Effector memory CD8-positive, alpha-beta T cell (primary cell): ENCODE measurements at places on chromosomes 2 and 18.

DNA sequence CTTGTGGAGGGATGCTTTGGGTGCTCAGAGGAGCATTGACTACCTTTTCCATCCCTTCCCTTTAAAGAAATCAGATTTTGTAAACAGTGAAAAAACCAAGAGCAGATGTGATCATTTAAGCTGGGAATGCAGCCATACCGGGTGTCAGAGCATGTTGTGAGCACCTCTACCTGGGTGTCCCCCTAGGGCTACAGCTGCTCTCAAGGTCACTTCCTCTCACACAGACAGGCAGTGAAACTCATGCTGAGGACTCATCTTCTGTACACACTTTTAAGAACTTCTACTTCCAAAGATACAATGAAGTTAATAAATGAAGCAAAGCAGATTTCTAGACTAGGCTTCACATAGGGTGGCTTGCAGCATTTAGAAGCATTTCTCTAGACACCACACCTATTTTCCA lies 48.4 kb upstream of the FRZB start:
- H3K4me1 ChIP-seq, result no peaks in the 10 kb centered on the region
- H3K4me3 ChIP-seq, result no peak overlapping the region
- no peak overlapping the region for H3K27ac ChIP-seq
- no peak for DNase-seq
- no peaks in the 10 kb centered on the region for H3K36me3 ChIP-seq

DNA sequence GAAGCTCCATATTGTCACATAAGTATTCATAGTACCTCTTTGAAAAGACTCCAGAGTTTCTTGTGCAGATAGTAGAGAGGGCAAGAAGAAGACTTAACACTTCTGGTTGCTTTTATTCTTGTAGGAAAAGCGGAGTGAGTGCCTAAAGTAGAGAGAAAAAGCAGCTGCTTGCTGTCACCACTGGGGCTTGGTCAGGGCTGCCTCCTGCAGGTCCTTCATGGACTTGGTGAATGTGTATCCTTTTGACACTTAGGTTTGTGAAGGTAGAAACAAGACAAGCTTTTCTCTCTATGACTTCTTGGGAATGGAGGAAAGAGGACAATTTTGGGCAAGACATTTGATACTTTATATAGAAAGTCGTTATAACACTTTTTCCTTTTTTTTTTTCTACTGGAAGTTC lies 312.8 kb upstream of the FANCL start:
- DNase-seq, result no peak
- no peak overlapping the region for H3K27ac ChIP-seq
- no peak overlapping the region for H3K4me3 ChIP-seq
- H3K36me3 ChIP-seq, result no peaks in the 10 kb centered on the region
- H3K4me1 ChIP-seq, result no peaks in the 10 kb centered on the region
- no peaks in the 10 kb centered on the region for H3K27me3 ChIP-seq

DNA sequence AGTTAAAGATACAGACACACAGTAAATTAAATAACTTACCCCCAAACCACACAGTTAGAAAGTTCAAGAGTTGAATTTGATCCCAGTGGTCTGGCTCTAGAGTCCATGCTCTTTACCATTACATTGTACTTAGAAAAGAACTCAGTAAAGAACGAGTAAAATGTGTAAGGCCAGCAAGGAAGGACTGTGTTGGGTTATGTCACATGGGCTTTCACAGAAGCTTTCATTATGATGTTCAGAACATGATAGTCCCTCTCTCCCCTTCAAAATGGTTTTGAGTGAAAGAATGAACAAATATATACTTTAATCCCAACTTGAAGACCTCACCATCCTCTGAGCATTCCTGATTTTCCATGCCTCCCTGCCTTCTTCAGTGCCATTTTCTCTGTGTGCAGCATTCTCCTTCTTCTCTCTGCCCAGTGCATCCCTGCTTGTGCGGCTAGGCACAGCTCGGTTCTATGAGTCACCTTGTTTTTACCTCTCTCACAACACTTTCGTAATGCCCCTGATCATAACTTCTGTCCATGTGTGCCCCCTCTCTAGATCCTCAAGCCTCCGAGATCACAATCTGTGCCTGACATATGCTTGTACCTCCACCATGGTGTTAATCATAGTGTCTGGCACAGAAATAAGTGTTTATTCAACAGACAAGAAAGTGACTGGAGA lies 22.0 kb downstream of the RASGRP3 start:
- no peak for DNase-seq
- peaks cover 36% of the 10 kb centered on the region for H3K4me1 ChIP-seq
- H3K4me3 ChIP-seq, result peak overlapping the region; percentile 26
- peaks cover 15% of the 10 kb centered on the region for H3K27me3 ChIP-seq

DNA sequence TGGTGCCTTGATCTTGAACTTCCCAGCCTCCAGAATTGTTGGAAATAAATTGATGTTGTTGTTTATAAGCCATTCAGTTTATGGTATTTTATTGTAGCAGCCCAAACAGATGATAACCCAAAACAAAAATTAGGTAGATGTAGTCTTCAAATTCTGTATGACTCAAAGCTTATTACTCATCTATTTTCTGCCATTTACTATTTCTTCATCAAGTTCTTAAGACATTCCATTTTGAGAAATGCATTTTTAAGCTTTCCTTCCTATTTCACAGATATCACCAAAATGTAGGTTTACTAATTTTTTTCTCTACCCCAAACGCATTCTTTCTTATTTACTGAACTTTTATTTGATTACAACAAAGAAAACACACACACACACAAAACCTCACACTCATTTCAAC lies 148.2 kb downstream of the RND3 start:
- H3K4me1 ChIP-seq, result no peaks in the 10 kb centered on the region
- no peaks in the 10 kb centered on the region for H3K27me3 ChIP-seq
- no peak overlapping the region for H3K27ac ChIP-seq
- H3K4me3 ChIP-seq, result no peak overlapping the region
- no peak for DNase-seq

DNA sequence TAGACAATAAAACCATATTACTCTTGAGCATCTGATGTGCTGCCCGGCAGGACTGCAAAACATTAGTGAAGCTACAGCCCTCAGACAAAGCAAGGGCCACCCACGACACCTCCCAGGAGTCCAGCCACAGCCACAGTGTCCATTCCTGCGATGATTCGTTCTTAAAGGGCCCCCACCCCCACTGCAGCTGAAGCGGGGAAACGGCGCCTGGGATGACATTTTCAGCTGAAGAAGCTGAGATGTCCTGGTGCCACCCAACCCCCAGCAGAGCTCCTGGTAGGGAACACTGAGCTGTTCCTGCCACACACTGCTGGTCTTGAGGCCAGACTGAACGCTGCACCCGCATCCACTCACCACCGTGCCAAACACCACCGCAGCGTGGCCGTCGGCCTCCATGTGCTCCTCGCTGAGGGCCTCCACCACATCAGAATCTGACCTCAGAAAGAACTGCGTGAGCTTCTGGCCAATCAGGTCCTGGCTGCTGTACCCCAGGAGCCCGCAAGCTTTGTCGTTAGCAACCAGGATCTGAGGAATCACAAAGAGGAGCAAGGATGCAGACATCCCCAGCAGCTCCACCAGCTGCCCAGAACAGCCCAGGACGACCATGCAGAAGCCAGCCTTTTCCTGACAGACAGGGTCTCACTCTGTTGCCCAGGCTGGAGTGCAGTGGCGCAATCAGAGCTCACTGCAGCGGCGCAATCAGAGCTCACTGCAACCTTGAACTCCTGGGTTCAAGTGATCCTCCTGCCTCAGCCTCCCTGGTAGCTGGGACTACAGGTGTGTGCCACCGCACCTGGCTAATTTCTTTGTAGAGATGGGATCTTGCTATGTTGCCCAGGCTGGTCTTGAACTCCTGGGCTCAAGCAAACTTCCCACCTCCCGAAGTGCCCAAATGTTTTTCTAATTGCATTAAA lies 9.5 kb downstream of the PASK start:
- H3K27me3 ChIP-seq, result no peaks in the 10 kb centered on the region
- H3K4me1 ChIP-seq, result no peaks in the 10 kb centered on the region
- peaks cover 3% of the 10 kb centered on the region for H3K36me3 ChIP-seq
- no peak overlapping the region for H3K4me3 ChIP-seq
- no peak overlapping the region for H3K27ac ChIP-seq
- DNase-seq, result no peak

- H3K36me3 ChIP-seq, result no peaks in the 10 kb centered on the region
- no peaks in the 10 kb centered on the region for H3K27me3 ChIP-seq
- H3K4me1 ChIP-seq, result no peaks in the 10 kb centered on the region
- DNase-seq, result no peak
- no peak overlapping the region for H3K27ac ChIP-seq
Observed at GRCh38 chr2:78977661-78978145, 47.8 kb upstream of the REG3G start.

DNA sequence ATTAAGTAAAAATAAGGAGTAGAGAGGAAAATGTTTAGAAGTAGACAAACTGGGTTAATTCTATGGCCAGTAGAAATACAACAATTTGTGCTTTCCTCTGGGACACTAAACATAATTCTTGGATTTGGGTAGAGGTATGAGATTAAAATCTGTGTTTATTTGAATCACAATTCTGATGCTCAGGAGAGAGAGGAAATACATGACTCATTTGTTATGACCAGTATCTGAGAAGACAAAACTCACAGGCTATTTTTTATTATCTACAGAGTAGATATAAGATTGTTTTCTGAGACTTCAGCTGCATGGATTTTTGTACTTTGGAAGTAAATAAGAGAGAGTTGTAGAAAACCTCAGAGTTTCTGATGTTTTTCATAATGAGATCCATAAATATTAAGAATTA lies 315.7 kb upstream of the CWC22 start:
- H3K4me1 ChIP-seq, result no peaks in the 10 kb centered on the region
- DNase-seq, result no peak
- H3K36me3 ChIP-seq, result no peaks in the 10 kb centered on the region
- no peak overlapping the region for H3K4me3 ChIP-seq

- no peak overlapping the region for H3K4me3 ChIP-seq
- no peak overlapping the region for H3K27ac ChIP-seq
- no peak for DNase-seq
- H3K27me3 ChIP-seq, result no peaks in the 10 kb centered on the region
- peaks cover 2% of the 10 kb centered on the region for H3K36me3 ChIP-seq
Observed at GRCh38 chr2:12950957-12951656, 234.4 kb downstream of the TRIB2 start.

DNA sequence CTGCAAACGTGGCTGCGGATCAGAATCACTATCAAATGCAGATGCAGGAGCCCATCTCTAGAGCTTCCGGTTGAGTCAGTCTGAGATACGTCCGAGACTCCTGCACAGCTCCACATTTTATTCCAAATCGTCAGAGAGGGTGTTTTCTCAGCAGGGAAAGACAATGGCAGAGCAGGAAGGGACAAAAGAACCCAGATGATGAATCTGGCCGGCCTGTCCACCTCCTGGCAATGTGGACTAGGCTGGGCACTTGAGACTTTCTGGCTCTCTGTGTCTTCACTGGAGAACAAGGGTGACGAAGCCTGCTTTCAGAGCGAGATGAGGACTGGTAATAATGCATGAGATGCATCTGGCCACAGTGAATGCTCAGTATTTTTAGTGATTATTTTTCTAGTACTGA lies 255.9 kb upstream of the MYT1L start:
- no peak for DNase-seq
- H3K27ac ChIP-seq, result no peak overlapping the region
- no peaks in the 10 kb centered on the region for H3K36me3 ChIP-seq
- no peaks in the 10 kb centered on the region for H3K4me1 ChIP-seq
- H3K27me3 ChIP-seq, result no peaks in the 10 kb centered on the region

DNA sequence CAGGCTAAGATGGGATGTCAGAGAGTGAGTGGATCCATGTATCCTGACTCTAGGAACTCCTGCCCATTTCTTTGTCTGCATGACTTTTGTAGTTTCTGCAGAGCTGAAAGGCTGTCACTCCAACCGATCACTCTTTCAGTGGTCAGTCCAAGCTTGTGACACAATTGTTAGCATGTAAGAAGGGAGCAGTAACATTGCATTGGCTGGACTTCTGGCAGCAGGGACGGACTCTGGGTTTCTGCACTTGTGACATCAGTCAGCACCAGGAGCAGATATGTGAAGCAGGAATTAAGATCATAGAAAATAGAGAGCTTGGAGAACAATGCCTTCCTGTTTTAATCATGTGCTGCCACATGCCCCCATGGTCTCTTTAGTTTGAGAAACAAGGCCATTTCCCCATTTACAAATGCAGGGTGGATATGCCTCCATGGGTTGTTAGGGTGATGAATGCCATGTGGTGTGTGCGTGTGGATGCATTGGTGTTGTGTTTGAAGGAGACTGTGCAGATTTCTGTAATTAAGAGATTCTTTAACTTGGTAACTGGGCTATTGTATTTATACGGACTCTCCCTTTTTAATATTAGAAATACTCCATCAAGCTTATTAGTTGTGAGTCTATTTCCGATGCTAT lies 214.3 kb upstream of the EPHA4 start:
- H3K27me3 ChIP-seq, result no peaks in the 10 kb centered on the region
- no peaks in the 10 kb centered on the region for H3K4me1 ChIP-seq
- no peak for DNase-seq
- H3K36me3 ChIP-seq, result no peaks in the 10 kb centered on the region
- no peak overlapping the region for H3K4me3 ChIP-seq
- H3K27ac ChIP-seq, result no peak overlapping the region

- no peak overlapping the region for H3K4me3 ChIP-seq
- no peaks in the 10 kb centered on the region for H3K36me3 ChIP-seq
- DNase-seq, result no peak
- no peaks in the 10 kb centered on the region for H3K27me3 ChIP-seq
- H3K27ac ChIP-seq, result no peak overlapping the region
Observed at GRCh38 chr2:68536000-68536399, 68.6 kb downstream of the APLF start.

DNA sequence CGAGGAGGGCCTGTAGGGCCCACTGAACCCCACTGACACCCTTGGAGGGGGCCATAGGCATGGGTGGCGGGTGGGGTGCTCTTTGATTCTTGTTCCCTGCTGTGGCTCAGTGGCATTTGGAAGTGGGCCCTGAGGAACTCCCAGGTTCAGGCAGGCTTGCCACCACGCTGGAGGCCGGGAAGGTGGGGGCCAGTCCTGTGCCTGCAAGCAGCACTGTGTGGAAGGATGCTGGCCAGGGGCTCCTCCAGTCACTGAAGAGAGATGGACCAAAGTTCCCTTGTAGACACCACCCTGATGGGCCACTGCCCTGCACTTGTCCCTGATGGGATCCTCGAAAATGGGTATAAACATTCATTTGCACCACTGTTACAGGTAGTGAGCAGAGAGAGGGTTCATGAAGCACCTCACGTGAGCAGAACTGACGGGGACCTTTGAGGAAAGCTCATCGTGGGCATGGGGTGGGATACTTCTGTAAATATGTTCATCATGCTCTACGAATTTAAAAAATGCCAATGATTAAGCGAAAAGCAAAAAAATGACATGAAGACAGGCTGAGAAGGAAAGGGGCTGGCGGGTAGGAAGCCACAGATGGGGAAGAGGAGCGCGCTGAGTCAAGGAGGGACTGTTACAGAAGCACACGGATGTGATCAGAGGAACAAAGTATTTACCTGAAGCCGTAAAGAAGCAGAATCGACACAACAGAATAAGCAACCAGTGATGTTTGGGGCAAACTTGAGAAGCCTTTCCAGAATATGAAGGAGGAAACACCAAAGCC lies 45.2 kb upstream of the ASB1 start:
- H3K27me3 ChIP-seq, result no peaks in the 10 kb centered on the region
- H3K27ac ChIP-seq, result no peak overlapping the region
- no peak for DNase-seq
- no peak overlapping the region for H3K4me3 ChIP-seq
- peaks cover 19% of the 10 kb centered on the region for H3K4me1 ChIP-seq
